ENCODE measurements at places on chromosomes 7 and 10.

DNA sequence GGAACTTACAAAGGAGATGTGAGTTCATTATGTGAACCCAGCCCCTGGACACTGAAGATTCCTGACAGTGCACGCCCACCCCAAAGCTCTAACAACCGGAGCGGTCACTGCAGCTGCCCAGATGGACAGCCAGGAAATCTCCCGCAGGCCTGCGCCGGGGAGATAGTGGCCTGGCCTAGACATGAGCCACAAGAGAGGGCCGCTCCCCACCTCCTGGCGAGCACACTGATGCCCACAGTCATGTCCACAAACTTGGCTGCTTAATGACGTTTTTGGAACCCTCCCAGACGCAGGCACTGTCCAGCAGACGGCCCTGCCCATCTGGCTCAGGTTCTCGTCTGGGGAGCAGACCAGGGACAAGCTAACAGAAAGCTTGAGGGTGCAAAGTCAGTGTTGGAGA, 34.2 kb downstream of the TCERG1L start:
- DNase-seq: no peak

GRCh38 chr7:47670729-47671128, 88.8 kb upstream of the TNS3 start:
- no peak for DNase-seq

- no peak for DNase-seq
These were observed 428.6 kb downstream of the TCERG1L start for GRCh38 chr10:130882906-130883305.

GRCh38 chr7:101159696-101160674, 5.4 kb downstream of the VGF start:
- DNase-seq: no peak

DNA sequence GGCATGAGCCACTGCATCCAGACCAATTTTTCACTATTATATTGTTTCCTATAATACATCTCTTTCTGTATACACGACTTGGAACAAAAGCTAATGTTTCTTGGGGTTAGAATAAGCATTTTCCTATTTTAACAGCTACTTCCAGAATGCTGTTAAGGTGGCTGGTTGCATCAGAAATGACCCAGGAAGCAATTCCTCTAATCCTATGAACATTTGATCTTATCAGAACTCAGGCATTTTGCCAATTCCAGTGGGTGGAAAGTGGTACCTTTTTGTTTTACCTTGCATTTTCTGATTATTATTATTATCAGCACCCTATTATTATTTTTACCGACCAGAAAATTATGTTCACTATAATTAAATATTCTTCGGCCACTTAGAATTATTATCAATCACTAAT, 73.3 kb downstream of the NDUFB2 start:
- no peak for DNase-seq
